ENCODE measurements at places on chromosomes 7 and 10. TPM values are rescaled to one million over a fixed set of nuclear protein-coding genes. Genes with fewer than 3 reads are reported as not detected.

- peak; percentile 58 for DNase-seq
Observed at GRCh38 chr7:135160858-135161653, 9.5 kb downstream of the CYREN start.

- peak; percentile 45 for DNase-seq
Observed at GRCh38 chr7:99102361-99102760, 41.5 kb downstream of the SMURF1 start.

DNA sequence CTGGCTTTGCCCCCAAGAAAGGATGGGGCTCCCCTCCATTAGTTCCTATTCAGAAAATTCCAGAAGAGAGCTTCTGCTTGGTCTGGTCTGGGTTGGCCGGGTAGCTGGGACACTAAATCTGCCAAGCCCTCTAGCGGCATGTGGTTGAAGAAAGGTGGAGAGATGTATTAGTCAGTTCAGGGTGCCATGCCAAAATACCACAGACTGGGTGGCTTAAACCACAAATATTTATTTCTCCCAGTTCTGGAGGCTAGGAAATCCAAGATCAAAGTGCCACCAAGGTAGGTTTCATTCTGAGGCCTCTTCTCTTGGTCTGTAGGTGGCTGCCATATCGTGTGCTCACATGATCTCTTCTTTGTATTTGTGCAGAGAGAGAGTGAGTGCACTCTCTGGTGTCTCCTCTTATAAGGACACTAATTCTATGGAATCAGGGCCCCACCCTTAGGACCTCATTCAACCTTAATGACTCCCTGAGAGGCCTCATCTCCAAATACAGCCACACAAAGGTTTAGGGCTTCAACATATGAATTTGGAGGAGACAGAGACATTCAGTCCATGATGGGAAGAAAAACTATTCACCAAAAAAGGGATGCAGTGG lies 38.7 kb upstream of the MTPAP start:
- peak; percentile 40 for DNase-seq

GRCh38 chr10:76397181-76398042 lies 966.0 kb downstream of the LRMDA start:
- DNase-seq: no peak

DNA sequence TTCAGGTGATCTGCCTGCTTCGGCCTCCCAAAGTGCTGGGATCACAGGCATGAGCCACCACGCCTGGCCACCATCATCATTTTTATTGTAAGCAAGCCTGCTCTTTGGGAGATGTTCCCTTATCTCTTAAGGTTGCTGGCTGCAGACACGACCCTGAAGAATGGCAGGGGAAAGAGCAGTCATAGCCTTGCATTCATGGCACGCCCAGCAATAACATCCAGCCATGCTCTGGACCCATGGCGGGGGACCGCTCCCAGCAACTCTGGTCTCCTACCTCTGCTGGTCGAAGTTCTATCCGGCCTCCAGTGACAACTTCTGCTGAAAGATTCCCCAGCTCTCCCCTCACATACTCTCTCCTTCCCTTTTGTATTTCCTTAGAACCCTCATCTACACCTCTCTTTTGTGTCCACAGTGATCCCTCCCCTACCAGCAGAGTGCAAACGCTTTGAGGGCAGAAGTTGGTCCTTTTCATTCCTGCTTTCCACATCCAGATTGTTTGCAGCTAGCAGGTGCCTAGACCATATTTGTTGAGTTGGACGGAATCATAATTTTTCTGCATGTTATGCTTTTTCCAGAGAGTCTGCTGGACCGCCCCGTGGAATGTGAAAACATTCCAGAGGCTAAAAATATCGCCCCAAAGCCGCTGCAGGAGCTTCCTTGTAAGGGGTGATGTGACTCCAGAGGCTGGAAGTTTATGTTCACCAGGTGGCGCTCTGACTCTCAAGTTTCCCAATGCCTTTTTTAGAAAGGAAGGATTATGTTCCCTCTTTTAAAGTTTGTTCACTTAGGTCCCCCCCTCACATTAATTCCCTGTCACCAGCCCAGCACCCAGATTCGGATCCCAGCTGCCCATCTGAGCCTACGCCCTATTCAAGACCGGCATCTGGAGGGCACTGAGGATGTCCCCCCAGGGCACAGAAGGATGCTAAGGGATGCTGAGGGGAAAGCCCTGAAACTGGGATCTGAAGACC lies 4.3 kb upstream of the MARVELD1 start:
- peak; percentile 81 for DNase-seq

The GPR37 gene
- not detected for total RNA-seq

DNA sequence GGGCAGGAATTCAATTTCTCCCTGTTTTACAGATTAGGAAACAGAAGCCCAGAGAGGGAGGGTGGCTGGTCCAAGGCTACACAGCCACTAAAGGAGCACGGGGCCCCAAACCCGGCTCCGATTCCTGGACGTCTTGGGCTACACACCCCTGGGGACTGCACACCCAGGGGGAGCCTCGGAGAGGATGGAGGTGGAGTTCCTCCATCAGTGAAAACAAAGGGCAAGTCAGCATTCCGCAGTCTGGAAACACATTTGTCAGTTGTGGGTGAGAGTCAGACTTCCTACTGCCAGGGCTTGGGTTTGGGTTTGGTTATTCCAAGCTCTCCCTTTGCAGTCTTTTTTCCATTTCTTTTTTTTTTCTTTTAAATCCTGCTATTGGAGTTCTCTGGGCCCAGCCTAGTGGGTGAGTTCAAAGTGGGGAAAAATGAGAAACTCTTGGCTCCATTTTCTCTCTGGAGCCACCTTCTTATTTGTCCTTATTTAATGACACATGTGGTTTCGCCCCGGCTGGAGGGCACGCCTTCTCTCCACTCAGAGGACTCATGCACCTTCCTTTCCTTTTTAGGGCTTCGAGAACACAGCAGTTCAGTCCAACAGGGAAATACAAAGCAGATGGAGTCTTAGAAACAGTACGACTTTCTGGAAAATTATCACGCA lies 59.9 kb upstream of the AQP1 start:
- no peak for DNase-seq

All from LHCN-M2 (cell line).